Activated gamma-delta T cell treated with anti-CD3 and anti-CD28 coated beads, Interleukin-2, amount 50 U/mL, for 16 hours (primary cell): ENCODE measurements at places on chromosomes 2 and 18.

DNA sequence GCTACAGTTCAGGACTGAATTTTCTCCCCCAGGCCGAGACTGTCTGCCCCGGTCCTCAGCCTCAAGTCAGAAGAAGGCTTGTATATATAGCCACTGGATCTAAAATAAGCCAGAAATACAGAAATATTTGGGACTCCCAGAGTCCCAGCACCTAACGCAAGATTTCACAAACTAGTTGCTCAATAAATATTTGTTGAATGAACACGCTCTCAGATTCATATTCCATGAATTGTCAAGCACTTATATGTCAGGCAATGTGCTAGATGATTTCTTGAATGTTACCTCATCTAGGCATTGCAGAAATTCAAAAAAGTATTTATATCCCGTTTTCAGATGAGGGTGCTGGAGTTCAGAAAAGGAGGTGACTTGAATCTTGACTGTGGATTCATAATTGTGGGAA is 163.7 kb upstream of the KLHL29 start:
- no peak for DNase-seq

DNA sequence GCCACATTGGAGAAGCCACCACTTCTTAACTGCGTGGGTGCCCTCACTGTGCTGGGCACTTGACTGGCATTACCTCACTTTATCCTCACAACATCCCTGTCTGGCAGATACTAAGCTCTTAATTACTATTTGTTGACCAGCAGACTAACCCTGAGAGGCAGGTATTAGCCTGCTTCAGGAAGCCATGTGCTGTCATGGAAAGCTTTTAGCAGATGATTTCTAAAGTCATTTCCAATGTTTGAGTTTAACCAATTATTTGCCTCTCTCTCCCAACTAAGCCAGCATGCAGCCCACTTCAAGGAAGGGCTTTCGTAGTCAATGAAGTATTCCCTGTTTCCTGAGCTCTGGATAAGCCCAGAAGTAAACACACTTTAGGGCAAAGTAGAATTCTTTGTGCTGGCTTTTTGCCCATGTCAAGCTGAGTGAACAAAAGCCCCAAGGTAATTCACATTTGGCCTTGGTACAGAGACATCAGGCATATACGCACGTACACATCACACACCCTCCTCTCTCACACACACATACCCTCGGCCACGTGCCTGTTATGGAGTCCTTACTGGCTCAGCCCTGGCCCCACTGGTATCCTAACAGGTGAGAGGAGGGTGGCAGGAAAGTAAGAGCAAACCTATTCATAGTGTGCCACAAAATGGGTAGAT is 108.6 kb downstream of the C1D start:
- no peak for DNase-seq

GRCh38 chr2:155368934-155369333 is 670.4 kb downstream of the KCNJ3 start:
- no peak for DNase-seq

DNA sequence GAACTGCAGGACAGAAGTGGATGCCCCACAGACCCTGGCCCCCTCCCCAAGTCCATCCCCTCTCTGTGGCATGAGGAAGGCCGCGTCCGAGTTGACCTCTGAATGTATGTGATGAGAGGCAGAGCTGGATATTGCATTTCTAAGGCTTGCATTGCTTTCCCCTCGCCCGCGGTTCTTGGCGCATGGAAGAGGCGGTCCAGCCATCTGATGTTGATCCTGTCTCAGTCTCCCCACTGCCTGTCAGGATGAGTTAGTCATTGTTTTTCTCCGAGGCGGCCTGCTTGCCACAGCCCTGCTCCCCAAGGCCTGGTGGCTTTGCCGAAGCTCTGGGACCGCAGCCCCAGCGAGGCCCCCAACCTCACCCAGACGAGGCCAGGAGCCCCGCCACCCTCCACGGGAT is 88.6 kb downstream of the SMAD7 start:
- DNase-seq = no peak

DNA sequence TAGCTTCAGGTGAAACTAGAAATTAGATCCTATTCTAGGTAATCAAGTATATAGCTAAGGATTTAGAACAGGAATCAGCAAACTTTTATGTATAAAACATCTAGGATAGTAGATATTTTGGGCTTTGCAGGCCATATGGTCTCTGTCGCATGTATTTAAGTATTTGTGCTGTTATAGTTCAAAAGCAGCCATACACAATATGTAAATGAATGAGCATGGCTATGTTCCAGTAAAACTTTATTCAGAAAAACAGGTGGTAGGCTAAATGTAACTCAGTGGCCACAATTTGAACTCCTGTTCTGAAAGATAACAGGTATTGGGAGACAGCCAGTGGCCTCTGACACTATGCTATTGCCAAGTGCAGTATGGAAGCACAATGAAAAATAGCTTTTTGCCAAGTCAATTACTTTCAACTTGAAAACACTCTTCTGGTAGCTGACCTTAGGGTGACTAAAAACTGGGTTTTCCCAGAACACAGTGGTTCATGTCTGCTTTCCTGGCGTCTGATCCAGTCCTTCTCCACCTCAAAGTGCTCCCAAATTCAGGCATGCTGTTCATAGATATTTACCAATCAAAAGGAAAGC is 304.7 kb upstream of the SYT4 start:
- DNase-seq = no peak

DNA sequence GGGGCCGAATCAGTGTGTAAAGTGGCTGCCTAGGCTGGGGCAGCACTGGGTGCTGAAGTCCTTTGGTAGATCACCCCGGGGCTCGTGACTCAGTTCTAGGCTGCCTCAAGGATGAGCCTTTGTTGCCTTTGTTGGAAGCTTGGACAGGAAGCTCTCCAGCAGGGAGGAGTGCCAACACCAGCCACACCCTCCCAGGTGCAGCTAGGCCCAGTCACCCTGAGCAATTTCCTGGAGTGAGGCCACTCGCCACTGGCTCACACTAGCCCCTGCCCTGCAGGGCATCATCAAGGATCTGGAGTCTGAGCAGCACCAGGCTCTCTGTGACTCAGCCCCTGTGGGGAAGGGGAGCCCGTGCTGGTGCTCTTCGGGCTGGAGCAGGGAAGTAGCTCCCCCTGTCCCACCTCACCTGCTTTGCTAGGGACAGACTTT is 6.7 kb upstream of the SDC1 start:
- no peak for DNase-seq

DNA sequence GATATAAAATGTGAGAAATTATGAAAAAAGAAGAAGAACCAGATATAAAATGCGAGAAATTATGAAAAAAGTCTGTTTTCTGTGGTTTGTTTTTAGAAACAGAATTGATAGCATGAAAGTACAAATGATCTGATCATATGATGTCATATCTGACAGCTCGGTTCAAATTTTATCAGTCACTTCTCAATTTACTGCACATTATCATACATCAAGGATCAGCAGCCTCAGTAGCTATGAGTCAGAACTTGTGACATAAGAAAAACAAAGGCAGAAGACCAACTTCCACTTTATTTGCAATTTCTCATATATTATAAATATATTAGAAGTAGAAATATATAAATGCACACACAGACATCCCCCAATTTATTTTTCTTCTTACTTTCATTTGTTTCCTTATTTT is 634.0 kb downstream of the LRP1B start:
- no peak for DNase-seq

DNA sequence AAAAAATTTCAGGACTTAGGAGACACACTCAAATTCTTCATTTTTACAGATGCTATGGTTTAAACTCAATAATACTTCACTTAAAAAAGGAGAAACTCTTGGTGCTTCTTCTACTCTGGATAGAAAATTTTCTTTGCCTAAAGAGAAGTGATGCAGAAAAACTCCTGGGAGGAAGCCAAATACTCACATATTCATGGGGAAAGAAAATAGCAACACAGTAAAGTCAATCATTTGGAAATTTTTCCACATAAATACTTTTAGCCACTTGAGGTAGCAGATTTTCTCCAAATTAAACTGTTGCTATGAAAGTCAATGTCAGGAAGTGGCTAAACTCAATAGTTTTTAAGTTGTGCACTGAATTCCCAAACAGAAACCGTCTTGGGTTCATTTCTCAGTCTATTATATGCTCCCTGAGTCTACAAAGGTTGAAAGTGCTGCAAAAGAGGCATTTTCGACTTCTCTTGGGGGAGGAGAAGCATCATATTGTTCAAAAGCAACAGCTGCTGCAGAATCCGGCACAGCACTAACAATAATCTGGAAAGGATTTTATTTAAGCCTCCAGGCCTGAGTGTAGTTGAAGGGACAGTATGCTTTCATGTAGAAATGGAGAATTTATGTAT is 81.1 kb downstream of the UPP2 start:
- DNase-seq = no peak

GRCh38 chr2:132782176-132782783 is 112.3 kb upstream of the LYPD1 start:
- DNase-seq = no peak
